ENCODE measurements at places on chromosomes 13 and 19.

DNA sequence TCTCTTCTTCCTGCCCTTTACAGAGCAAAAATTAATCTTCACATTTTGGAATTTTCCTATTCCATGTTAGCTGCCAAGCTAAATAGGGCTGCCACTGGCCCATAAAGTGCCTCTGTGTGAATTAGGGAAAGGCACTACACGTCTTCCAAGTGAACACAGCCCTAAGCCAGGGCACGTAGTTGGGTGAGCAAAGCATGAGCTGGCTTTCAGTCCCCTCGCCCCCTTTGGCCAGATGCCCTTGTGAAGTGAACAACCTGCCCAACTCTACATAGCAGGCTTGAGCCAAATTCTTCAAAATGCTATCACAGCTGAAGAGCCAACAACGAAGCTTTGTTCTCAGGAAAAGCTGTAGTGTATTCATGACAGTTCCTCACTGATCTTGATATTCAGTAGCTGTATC, 213.1 kb downstream of the OXGR1 start:
- no peak for DNase-seq

DNA sequence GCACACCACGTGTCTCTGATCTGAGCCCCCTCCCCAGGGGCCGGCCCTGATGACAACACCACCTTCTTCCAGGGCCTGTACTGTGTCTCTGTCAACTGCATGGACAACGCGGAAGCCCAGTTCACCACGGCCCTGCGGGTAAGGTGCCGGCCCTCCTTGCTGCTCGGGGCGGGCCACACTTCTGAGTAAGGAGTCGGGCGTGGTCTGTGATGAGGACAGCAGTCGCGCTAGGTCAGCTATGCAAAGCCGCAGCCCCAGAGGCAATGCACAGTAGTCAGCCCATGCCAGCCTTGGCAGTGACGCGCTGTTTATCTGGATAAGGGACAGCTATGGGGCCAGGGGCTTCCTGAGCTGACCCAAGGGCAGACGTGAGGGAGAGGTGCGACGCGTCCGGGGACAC, 24.6 kb downstream of the MAU2 start:
- no peak for DNase-seq

DNA sequence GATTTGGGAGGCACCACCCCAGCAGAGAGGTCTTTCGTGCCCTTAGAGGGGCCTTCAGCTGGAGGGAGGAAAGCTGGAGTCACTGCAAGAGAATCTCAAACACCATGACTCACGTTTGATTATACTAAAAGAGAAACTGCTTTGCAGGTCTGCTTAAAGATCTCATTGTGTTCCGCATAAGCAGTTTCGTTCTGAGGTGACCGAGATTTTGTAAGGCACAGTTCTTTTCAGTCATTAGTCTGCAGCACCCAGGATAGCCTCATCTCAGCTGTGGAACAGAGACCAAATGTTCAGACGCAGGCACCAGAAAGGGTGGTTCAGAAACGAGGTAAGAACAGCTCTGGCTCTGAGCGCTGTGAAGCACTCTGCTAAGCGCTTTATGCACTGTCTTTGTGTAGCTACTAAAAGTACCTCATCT, 71.2 kb upstream of the GTF3A start:
- DNase-seq: no peak

DNA sequence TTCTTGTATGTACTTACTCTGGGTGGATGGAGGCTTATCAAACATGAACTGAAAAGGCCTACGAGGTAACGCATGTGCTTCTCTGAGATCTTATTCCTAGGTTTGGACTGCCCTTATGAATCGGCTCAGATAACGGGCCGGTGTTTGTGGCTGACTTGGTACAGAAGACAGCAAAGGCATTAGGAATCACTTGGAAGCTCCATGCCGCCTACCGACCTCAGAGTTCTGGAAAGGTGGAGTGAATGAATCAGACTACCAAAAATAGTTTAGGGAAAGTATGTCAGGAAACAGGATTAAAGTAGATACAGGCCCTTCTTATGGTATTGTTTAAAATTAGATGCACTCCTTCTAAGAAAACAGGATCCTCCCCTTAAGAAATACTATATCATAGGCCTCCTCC, 172.4 kb upstream of the PCDH9 start:
- no peak for DNase-seq

- DNase-seq: no peak
These were observed 5.9 kb downstream of the KLF12 start for GRCh38 chr13:74128156-74128767.

GRCh38 chr13:40562975-40563349, 103.5 kb downstream of the FOXO1 start:
- no peak for DNase-seq

GRCh38 chr13:27857282-27857681, 62.5 kb upstream of the PDX1 start:
- no peak for DNase-seq

- no peak for DNase-seq
These were observed 6.6 kb downstream of the EML2 start for GRCh38 chr19:45632468-45633196.

DNA sequence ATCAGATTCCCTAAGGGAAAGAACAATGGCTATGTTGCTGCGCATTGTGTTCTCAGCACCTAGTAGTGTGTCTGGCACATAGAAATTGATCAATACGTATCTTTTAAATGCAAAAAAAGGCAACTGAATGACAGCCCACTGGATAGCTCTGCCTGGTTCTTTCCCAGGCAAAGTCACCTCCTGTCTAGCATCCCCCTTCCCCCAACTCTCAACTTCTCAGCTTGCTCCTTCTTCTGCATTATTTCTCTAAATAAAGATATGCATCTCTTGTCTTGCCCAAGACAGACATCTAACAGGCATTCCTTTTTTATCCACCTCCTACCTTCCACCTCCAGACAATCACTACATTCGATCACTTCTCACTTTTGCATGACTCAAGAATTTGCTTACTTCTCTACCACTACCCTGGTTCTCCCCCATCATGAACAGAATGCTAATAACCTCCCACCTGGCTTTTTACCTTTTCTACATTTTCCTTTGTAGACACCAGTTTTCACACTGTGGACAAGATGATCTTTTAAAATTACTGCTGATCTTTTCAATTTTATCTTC, 26.5 kb upstream of the OXGR1 start:
- no peak for DNase-seq

DNA sequence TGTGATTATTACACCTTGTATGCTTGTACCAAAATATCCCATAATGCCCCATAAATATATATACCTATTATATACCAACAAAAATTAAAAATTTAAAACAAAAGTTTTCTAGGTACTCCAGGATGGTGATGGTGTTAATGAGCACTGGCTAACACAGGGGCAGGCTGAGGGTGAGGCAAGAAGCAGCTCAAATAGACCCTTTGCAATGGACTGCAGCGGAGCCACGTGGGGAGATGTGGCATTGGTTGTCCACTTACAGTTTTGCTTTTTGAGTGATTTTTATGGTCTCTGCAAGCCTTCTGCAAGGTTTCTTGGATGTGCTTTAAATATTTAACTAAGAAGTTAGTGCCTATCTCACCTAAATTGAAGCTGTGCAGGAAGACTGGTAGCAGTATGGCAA, 132.9 kb downstream of the RAP2A start:
- DNase-seq: no peak

- DNase-seq: no peak
These were observed 337.3 kb upstream of the DACH1 start for GRCh38 chr13:72204291-72204690.

DNA sequence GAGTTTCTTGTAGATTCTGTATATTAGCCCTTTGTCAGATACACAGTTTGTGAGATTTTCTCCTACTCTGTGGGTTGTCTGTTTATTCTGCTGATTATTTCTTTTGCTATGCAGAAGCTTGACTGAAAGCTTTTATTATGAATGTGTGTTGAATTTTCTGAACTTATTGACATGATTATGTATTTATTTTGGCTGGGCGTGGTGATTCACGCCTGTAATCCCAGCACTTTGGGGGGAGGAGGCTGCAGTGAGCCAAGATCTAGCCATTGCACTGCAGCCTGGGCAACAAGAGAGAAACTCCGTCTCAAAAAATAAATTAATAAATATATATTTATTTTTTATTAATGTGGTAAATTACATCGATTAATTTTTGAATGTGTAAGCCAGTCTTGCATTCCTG, 78.9 kb downstream of the DNAJC15 start:
- DNase-seq: no peak

DNA sequence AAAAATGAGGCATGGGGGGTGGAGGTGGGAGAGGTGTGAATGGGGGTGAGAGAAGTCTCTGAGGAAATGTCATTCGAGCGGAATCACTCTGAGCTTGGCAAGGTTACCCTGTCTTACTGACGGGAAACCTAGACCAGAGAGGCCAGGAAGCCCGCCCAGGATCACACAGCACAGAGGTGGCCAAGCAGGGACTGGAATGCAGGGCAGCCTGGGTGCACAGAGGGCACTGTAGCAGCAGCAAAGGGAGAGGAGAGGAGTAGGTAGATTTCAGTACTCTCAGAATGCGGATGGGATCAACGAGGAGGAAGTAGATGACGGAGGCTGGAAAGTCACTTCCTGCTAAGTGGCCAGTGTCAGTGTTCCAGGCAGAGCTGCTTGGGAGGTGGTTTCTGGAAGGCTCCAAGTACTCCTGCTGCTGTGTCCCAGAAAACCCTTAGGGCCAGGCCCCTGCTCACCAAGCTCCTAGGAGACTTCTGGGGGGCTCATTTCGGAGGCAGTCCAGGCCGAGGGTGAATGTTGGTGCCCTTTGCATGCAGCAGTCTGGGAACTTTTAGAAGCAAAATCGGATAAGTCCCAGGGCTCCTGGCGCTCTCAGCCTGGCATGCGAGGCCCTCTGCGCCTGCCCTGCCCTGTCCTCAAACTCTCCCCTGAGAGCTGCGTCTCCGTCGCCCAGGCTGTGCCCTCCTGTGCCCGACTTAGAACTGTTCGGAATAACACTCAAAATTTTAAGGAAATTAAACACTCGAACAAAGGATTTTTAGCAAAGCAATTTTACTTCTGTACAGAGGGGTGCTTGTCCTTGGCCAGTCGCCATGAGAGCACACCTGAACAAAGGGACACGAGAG, 33.5 kb downstream of the DNM2 start:
- no peak for DNase-seq

- no peak for DNase-seq
These were observed at the start of gene FFAR3 for GRCh38 chr19:35357867-35358573. TSS of gene FFAR3 (plus strand) at chr19:35358460. CDS start at chr19:35358891, 431 bp downstream.

- DNase-seq: no peak
These were observed 19.7 kb downstream of the UBAC2 start for GRCh38 chr13:99220199-99220935.

All from effector memory CD8-positive, alpha-beta T cell (primary cell).